ENCODE measurements at places on chromosomes 6 and 20.

DNA sequence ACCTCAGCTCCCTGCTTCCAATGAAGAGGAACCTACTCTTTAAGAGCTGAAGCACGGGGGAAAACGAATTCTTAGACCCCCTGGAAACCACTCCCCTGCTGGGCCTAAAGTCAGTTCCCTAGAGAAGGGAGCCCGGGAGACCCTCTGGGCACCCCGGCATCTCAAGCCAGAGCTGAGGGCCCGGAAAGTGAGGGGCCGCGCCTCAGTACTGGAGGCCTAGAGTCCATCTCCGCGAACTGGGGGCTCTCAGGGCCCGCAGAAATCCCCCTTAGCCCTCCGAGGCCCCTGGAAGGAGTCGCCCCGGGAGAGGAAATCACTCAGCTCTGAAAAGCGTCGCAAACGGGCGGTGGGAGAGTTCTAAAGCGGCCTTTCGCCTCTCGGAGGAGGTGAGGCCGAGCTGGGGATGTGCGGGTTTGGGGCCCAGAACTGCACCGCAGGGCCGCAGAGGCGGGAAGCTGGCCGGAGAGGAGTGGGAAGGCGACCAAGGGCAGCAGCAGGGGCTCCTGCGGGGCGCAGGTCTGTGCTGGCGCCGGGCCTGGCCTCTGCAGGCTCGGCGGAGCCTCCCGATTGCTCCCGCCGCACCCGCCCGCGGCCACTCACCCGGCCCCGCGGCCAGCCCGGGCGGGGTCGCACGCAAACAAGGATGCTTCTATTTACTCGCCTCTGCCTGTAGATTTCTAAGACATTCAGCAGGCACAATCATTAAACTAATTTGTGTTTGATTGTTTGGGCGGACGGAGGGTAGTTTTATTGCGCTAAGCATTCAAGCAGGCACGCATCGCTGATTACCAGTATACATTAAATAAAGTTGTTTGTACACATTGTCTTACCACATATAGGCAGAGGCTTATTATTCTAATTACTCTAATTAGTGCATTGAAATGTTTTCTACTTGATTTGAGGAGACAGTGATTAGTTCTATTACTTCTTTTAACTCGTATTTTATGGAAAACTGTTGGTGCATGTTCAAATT is 9.2 kb downstream of the POU3F2 start:
- DNase-seq, result no peak

DNA sequence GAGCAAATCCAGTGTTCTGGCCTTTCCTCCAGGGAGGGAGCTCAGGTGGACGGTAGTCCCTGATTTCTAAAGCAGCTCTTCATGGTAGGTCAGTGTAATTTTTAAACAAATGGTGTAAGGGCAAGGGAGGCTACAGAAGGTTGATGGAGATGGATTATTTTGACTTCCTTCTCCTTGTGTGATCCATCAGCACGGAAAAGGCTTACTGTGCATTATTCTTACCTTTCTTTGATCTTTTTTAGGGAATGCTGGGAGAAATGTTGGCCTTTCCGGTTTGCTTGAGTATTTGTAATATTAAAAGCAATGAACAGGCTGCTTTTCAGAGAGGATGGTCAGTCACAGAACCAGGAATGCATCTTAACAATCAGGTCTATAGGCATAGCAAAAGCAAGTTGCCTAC is 487.0 kb upstream of the BTBD3 start:
- DNase-seq, result no peak

DNA sequence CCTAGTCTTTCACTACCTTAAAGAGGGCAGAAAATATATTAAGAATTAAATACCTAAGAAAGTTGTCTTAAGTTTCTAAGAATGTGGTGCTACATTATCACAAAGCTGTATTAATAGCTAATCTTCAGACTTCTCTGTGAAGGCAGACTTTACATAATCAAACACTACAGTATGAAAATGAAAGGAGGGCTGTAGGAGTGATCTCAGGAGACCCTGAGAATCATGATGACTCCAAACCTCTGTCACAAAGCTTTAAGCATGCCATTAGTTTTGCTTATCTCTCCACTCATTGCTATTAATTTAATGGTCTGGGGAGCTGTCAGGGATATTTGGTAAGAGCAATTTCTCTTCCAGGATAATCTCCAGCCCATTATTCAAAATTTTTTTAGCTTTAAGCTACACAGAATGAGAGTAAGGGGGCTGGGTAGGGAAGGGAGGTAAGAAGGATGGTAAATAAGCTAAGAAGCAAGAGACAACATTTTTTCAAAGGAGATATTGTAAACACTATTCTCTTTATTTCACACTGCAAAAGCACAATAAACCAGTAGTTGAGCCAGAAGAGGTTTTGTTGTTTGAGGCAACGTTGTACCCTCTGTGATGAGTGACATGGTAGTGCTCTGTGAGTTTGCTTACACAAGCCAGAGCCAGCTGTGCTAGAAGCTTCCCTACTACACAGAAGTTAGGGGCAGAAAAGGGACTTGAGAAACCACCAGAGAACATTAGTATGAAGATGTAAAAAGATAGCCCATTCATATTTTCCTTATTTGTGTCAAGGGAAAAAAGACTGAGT is 258.8 kb downstream of the GMDS start:
- DNase-seq, result no peak

DNA sequence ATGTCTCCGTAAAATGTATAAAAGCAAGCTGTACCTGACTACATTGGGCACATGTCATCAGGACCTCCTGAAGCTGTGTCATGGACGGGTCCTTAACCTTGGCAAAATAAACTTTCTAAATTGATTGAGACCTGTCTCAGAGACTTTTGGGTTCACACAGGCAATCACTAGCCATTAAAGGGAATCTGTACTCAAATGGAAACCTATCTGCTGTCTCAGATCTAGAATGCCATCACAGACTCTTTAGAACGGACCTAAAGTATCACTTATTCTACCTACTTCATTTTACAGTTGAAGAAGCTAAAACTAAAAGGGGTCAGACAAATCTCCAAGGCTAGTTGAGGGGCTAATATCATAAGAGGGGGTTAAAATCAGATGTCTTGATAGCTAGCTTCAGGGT is 11.1 kb downstream of the SAMD3 start:
- no peak for DNase-seq

- no peak for DNase-seq
Observed at GRCh38 chr6:94361304-94362060, 942.1 kb upstream of the EPHA7 start.

- no peak for DNase-seq
Observed at GRCh38 chr20:43492101-43492500, 15.4 kb upstream of the L3MBTL1 start.

- DNase-seq, result no peak
Observed at GRCh38 chr20:34164381-34164984, 52.4 kb upstream of the EIF2S2 start.

Data from CD4-positive, alpha-beta T cell treated with Interleukin-2 at 100 ng/mL for 4 hours (primary cell).